Activated T-helper 1 cell treated with anti-CD3 and anti-CD28 coated beads, Interleukin-2, amount 50 U/mL, for 16 hours (primary cell): ENCODE measurements at places on chromosomes 6 and 20.

DNA sequence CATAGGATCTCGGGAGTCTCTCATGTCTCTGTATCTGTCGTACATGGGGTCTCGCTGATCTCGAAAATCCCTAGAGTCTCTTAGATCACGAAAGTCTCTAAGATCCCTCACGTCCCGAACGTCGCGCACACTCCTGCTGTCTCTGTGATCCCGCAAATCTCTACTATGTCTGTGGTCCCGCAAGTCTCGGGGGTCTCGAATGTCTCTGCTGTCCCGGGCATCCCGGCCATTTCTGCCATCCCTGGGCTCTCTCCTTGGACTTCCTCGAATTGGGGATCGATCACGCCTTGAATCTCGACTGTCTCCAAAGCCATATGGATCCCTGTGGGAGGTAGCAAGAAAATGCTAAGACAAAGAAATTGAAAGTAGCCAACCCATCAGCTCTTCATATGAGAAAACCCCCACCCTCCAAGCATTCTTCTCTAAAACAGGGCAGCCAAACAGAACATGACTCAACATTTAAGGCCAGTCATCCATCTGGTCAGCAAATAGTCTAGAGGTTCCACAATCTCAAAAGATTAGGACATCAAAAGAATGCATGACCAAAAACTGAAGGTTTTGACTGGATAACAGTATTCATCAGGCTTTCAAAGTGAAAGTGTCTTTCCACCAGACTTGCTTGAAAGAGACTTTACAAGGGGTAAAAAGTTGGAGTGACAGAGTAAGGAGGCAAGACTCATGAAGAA lies 19.4 kb downstream of the NCOA5 start:
- DNase-seq: no peak

DNA sequence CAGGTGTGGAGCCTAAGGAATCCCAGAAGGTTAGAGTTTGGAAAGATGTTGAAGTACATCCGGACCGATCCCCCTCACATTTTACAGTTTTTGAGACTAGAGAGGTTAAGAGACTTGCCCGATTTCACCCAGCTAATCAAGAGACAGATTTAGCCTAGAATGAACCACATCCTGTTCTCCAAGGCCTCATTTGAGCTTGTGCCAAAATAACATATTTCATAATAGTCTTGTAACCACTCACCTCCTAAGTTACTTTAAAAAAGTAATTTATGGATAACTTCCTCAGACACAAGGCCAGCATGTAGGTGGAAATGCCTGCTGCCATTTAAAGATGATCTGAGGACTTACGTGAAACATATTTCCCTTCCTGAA lies 39.8 kb upstream of the ARHGAP18 start:
- no peak for DNase-seq

DNA sequence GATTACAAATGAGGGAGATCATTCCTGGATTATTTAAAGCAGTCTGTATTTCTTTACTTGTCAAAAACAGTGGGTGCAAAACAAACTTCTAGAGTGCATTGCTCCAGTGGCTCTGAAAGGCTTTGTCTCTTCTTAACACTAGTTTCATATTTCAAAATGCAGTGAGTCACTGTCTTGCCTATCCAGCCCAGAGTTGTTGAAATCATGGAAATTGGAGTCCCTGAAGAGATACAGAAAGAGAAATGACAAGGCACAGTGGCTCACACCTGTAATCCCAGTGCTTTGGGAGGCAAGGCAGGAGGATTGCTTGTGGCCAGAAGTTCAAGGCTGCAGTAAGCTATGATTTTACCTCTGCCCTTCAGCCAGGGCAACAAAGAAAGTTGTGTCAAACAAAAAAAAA lies 11.3 kb downstream of the SLC2A12 start:
- no peak for DNase-seq

DNA sequence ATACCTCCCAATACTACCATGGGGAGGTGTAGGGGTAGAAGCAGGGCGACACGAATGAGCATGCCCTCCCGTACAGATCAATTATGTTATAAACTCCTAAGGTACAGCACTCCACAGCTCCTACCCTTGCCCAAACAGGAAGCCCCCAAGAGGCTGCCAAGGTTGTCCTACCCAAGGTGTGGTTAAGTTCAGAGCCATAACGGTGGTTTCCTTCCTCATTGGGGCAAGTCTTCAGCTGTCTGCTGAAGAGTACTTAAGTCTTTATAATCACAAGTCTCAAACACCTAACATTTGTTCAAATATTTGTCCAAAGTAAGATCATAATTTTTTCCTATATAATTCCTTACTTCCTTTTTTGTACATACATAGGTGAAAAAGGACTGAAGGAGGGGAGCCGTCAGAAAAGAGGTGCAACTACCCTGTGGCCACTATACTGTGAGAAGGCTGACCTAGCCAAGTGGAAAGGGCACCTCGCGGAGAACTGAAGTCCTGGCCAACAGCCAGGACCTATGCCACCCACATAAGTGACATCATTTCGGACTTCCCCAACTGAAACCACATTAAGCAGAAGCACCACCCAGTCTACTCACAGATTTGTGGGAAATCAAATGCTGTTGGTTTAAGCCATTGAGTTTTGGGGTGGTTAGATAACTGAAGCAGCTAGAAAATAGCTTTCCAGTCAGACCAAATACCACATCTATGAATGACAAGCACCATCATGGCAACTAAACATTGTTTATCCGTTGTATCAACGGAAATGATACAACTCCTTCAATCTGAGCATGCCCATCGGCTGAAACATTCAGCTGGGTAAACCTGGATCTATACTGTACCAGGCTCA lies 2.9 kb upstream of the RAB22A start:
- peak; percentile 27 for DNase-seq

GRCh38 chr20:50347284-50348063 lies 156.8 kb downstream of the CEBPB start:
- DNase-seq: no peak

GRCh38 chr6:53041356-53041755 lies 23.8 kb upstream of the FBXO9 start:
- no peak for DNase-seq

DNA sequence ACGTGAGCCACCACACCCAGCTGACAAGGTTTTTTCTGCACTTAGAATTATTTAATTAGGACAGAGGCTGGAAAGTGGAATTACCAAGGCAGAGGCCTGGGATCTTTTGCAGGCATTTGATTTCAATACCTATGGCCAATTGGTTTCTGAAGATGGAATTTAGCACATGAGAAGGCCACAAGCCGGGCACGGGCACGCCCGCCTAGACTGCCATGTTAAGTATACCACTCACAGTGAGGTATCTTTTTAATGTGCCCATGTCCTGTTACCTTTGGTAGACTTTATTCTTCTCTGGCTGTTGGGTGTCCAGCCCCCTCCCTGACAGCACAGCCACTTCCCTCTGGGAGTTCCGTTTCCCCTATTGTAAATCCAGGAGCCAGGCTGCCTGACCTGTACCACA lies 18.0 kb upstream of the TAF8 start:
- no peak for DNase-seq

- no peak for DNase-seq
Observed at GRCh38 chr20:33863440-33864323, 52.5 kb downstream of the CHMP4B start.

DNA sequence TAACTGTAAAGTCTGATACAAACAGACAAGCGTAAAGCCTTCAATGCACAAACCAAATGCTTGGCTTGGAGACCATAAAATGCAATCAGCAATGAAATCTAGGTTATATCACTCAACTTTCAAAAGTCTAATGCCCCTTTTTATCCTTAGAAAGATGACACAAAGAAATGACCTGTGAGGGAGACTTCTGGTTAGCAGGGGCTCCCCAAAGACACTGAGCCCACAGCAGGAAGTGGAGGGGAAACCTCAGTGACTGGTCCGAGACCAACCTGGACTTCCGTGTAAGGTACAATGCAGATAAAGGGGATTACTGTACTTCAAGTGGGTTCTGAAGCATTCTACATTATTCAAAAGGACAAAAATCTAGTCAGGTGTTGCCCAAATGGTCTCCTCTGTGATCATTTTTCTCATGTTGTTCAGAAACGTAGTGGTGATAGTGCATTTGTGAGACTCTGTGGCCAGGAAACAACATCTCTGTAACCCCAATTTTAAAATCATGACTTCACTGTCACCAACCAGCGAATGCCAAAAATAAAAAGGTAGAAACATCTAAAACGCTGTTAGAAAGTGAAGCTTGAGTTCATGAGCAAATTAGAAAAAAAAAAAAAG lies 88.2 kb downstream of the HIVEP2 start:
- no peak for DNase-seq

DNA sequence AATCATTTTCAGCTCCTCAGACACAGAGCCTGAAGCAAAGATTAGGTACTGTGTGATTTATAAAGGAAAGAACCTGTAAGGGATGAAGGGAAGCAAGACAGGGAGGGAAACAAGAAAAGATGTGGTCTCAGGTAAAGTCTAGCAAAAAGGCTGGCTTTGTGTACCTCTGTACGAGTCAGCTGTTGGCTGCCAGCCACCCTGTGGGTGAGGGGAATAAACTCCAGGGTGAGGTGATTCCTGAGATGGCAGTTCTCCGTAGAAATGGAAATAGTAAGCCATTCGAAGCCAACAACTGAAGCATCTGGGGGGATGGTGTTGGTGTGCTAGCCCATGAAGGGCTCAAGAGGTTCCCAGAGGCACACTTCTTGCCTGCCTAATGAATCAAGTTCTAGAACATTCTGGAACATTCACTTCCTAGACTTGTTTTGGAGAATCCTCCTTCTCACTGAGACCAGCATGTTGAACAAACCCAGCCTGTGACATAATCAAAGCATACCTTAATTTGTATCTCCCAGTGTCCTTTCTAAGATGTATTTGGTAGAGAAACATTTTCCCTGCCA lies 10.6 kb upstream of the TTPAL start:
- no peak for DNase-seq

DNA sequence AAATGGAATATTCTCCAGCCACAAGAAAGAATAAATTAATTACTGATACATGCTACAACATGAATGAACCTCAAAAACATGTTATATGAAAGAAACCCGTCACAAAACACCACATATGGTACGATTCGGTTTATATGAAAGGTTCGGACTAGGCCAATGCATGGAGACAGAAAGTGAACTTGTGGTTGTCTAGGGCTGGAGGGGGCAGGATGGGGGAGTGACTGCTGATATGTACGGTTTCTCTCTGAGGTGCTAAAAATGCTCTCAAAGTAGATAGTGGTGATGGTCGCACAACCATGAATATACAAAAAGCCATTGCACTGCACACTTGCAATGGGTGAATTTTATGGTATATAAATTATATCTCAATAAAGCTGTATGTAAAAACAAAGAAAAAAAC lies 18.3 kb downstream of the AGPAT4 start:
- no peak for DNase-seq

DNA sequence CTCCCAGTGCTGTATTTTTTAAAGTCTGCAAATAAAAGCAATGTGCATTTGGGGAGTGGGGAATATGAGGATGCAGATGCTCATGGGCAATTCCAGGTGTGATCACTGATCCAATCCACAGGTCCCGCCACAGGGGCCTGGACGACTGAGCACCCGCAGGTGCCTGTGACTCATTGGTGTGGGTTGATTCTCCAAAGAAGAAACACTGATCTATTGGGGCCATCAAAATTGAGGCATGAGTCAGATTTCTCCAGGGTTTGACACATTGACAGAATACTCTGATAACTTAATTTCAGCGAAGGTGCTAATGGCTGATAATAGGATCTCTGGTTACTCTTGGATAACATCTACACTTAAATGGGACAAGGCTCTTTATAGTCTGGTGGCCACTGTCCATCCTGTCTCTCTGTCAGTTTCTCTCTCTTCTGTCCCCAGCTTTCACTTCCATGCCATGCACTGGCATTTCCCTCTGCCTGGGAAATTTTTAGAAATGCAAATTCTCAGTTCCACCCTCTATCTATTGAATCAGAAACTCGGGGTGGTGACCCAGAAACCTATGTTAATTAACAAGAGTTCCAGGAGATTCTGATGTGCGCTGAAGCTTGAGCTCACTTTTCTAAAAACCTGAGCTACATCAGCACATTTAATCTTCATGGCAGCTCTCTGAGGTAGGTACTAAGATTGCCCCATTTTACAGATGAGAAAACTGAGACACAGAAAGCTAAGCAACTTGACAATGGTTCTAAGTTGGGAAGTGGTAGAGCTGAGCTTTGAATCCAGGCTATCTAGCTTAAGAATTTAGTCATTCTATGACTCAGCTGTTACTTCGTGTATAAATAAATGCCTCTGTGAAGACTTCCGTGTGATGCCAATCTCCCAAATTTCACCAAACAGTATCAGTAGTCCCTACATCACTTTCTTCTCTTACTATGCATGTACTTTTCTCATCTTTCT lies 10.2 kb upstream of the RCAN2 start:
- no peak for DNase-seq

DNA sequence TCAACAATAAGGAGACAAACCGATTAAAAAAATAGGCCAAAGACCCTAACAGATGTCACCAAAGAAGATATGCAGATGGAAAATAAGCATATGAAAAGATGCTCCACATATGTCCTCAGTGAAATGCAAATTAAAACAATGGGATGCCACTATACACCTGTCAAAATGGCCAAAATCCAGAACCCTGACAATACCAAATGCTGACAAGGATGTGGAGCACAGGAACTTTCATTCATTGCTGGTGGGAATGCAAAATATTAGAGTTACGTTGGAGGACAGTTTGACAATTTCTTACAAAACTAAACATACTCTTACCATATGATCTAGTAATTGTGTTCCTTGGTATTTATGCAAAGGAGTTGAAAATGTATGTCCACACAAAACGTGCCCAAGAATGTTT lies 1.8 kb upstream of the ZNF184 start:
- DNase-seq: no peak

DNA sequence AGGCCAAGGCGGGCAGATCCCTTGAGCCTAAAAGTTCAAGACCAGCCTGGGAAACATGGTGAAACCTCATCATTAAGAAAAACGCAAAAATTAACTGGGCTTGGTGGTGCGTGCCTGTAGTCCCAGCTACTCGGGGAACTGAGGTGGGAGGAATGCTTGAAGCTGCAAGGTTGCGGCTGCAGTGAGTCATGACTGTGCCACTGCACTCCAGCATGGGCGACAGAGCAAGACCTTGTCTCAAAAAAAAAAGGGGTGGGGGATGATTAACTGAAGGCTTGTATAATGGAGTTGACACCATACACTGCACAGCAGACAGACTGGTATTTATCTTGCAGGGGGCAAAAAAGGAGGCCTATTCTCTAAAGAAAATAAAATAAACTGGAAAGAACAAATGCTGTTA lies 27.7 kb downstream of the SRPK1 start:
- no peak for DNase-seq

GRCh38 chr6:87923389-87924050 lies 124.1 kb upstream of the SPACA1 start:
- DNase-seq: no peak
